ENCODE measurements at places on chromosomes 16 and 17.

- no peak for DNase-seq
These were observed 67.9 kb downstream of the HIC1 start for GRCh38 chr17:2122641-2123302.

DNA sequence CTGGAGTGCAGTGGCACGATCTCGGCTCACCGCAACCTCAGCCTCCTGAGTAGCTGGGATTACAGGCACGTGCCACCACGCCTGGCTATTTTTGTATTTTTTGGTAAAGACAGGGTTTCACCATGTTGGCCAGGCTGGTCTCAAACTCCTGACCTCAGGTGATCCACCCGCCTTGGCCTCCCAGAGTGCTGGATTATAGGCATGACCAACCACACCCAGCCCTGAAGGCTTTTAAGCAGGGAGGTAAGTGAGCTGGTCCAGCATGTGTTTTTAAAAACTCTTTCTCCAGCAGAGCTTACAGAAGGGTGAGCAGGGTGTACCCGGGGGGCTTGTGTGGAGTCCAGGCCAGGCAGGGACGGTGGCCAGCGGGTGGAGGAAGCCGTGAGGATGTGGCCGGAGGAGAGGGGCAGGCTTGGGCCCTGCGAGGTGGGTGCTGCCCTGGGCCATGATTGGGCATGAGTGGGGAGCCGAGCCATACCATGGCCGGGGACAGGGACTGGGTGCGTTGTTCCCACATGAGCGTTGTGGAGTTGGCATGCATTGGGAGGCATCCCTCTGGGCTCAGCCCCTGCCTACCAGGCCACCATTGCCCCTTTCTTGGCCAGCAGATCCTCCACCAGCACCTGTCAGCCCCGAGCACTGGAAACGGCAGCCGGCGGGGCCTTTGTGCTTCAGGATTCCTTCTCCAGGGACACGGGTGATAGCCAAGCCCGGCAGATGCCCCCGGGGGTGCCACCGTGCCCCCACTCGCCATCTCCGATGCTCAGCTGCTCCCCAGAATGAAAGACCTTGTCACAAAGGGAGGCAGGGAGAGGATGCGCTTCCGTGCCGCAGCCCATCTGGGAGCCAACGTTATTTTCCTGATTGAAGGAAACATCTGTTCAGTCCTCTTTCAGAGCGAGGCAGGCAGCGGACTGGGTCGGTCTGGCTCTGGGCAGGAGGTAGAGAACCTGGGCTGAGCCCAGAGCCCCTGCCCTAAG is 64.5 kb downstream of the RAI1 start:
- DNase-seq: no peak

- no peak for DNase-seq
These were observed 17.4 kb downstream of the ARHGAP27 start for GRCh38 chr17:45414990-45415881.

- DNase-seq: no peak
These were observed at the start of gene OR4D1 for GRCh38 chr17:58147930-58148434. OR4D1 (plus strand) TSS chr17:58148384; CDS start chr17:58155154, 6,770 bp downstream.

DNA sequence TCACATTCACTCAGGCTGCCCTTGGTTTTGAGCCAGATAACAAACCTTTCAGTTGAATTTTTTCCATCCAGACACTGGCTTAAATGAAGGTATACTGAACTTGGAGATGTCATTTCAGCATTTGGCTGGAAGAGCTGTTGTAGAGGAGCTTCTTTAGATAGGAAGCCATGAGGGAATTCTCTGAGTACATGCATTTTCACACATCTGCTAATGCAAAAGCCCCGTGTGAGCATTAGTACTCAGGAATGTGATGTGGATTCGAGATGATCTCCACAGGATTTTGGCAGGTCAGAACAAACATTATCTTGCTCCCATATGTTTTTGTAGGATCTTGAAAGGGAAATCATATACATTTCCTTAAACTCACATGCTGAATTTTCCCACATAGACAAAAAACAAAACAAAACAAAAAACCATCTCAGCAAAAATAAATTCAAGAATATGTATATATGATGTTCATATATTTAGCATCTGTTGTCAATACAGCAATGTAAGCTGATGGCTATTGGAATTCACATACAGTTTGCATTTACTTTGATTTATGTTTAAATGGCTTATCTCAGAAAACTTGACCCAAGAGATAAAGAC is 277.2 kb upstream of the TBX2 start:
- no peak for DNase-seq

GRCh38 chr17:27531469-27531961 is 75.3 kb downstream of the KSR1 start:
- no peak for DNase-seq

DNA sequence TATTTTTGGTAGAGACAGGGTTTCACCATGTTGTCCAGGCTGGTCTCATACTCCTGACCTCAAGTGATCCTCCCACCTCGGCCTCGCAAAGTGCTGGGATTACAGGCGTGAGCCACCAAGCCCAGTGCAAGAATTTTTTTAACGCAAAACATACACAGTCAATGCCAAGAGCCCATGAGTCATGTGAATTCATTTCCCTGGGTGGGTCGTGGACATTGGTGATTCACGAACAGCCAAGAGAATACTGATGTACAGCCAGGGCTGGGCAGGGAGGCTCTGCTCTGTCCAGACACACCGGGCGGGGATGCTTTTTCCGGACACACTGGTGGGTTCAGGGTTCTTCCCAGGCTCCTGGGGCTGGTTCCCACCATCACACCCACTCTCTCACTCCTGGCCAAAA is 17.7 kb downstream of the SLC38A8 start:
- DNase-seq: no peak

GRCh38 chr17:55413825-55414489 is 7.7 kb downstream of the MMD start:
- DNase-seq: no peak

DNA sequence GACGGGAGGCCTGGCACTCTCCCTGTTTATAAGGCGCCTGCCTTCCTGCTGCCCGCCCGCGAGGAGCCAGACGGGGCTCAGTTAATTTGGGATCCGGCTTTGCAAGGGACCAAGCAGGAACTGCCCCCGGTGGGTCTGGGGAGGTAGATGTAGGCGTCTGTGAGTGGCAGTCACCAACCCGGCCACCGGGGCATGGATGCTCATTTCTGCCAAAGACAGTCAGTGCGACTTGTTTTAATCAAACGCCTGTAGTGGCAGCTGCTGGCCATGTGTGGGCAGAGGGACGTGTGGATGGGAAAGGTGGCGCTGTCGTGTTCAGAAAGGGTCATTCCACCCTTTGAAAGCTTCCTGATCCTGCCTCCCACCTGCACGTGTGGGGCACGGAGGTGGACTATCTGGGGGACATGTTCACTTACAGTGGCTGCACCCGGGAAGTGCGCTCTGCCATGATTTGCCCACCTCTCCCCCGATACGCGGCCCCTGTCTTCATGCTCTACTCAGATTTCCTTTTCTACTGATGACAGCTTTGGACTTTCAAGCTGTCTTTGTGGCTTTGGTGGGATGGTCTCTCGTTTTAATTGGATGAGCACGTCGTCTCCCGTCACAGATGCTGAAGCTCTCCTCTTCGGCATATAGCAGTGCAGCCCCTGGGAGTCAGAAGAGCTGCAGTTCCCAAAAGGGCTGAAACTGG is 60.3 kb upstream of the CIBAR2 start:
- DNase-seq: no peak

DNA sequence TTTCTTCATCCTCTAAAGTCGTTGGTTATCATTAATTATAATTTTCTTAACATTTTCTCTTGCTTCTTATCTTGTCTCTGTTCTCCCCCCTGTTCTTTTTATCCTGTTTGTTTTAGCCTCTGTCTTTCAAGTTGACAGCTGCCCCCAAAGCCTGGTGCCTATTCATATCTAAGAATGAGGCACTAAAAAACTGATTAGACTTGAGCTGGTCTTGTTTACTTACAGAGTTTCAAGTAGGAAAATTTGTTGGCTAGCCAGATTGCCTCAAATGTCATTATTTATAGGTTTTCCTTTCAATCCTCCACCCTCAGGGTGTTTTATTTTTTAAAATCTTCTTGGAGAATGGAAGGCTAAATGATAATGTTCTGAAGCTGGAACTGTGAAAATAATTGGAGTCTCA is 236.0 kb downstream of the UTP18 start:
- DNase-seq: no peak

- DNase-seq: no peak
These were observed 242.3 kb downstream of the CCDC182 start for GRCh38 chr17:57502811-57503241.

DNA sequence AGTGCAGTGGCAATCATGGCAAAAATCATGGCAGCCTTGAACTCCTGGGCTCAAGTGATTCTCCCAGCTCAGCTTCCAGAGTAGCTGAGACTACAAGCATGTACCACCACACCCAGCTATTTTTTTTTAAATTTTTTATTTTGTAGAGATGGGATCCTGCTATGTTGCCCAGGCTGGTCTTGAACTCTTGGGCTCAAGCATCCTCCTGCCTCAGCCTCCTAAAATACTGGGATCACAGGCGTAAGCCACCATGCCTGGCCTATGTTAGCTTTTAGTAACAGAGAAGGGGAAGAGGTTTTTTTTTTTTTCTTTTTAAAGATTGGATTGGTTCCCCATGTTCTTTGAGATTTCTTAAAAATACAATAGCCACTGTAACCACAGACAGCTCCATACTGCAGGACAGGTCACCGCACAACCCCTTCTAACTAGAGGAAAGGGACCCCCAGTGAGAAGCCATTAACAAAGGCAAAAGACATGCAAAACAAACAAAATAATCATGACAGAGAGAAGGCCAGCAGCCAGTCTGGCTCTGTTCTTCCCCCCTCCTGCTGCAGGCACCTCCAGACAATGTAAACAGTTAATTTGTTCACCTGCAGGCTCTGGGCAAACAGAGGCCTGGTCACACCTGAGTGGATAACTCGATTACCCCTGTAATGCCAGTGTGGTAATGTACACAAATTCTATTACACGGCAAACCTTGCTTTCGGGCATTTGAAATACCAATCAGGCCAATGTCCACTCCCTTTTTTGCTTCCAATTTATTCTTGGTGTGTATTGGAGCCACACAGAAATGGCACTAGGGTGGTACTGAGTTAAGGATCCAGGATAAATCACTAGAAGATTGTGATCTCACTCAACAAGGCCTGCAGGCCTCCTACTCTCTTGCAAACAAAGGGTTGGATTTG is 52.9 kb downstream of the SNX11 start:
- no peak for DNase-seq

DNA sequence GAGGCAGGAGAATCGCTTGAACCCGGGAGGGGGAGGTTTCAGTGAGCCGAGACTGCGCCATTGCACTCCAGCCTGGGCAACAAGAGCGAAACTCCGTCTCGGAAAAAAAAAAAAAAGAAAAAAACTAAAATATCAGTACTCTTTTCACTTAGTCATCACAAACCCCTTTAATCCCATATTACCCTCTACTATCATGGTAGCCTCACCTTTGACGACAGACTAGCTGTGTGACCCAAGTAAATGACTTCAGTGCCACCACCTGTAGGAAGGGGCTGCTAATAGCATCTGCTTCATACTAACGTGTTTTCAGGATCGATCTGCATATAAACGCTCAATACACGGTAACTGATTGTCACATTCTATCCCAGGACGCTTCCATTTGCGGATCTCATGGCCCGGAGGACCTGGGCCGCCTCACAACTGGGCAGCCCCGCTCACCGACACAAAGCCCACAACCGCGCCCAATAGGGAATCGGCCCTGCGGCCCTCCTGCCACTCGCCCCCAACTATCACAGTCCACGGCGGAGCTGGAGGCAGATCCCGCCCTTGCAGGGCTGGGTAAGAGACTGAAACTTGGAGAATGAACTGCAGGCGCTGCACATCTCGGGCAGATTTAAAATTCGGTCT is 1.1 kb upstream of the ZNF263 start:
- no peak for DNase-seq

DNA sequence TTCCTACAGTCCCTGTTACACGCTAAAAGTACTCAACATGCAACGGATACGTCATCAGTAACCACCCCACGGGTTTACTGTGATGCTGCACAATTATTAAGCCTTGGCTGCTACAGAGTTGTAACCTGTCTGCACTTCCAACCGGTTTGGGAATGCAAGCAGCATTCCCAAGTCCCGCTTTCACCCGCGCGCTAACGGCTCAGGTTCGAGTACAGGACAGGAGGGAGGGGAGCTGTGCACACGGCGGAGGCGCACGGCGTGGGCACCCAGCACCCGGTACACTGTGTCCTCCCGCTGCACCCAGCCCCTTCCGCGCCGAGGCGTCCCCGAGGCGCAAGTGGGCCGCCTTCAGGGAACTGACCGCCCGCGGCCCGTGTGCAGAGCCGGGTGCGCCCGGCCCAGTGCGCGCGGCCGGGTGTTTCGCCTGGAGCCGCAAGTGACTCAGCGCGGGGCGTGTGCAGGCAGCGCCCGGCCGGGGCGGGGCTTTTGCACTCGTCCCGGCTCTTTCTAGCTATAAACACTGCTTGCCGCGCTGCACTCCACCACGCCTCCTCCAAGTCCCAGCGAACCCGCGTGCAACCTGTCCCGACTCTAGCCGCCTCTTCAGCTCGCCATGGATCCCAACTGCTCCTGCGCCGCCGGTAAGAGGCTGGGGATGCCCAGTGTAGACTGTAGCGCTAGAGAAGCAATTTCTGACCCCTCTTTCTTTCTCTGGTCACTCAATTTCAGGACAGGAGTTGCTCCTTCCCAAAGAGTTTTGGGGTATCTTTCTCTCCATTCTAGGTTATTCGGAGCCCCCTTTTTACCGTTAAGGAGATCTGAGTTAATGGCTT is at the start of gene MT2A:
TSS of gene MT2A (plus strand) at position 542 of the 833 bp plus-strand sequence. CDS start at position 614, 72 bp downstream.
- DNase-seq: peak; percentile 88

Data from activated CD4-positive, alpha-beta T cell treated with anti-CD3 and anti-CD28 coated beads, Interleukin-2, amount 50 U/mL, for 24 hours (primary cell).